ENCODE measurements at places on chromosomes 3 and 15.
A peak's percentile ranks its signal among the peaks of the same experiment; 100 is the strongest.

- DNase-seq, result no peak
Observed at GRCh38 chr3:172782235-172782634, 31.7 kb downstream of the ECT2 start.

DNA sequence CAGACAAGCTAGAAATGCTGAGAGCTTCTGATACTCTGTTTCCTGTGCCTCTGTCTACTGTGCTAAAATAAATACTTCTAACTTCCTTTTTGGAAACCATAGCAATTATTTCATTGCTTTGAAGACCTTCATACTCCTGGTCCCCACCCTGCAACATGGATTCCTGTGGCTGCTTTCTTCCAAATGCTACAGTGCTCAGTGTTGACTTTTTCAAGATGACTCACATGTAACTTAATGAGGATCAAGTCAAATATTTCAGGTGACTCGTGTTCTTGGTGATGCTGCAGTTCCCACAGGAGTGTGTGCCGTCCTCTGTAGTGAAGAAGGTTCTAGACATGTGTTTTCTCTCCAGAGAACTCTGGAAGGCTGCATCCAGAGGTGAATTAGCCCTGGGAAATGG is 288.6 kb downstream of the CLSTN2 start:
- peak; percentile 62 for DNase-seq

GRCh38 chr15:92683511-92683834 is 27.9 kb upstream of the FAM174B start:
- DNase-seq, result peak; percentile 13

GRCh38 chr3:38630606-38631005 is 18.9 kb downstream of the SCN5A start:
- no peak for DNase-seq

GRCh38 chr3:181985386-181985785 is 273.7 kb downstream of the SOX2 start:
- no peak for DNase-seq

DNA sequence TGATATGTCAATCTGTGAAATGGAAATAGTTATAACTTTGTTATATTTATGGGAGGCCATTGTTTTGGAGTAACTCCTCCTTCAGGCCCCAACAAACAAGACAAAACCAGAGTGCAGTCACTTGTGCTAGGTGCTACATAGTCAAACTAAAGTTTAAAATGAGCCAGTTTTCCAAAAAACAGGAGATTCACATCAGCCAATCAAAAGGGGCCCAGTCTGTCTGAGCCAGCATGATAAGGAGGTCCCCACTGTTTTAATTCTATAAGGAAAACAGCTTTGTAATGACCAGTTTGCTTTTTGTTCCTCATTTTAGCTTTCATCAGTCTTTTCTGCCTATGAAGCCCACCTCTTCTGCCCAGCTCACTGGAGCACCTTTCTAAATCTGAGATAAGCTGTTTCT is 94.7 kb upstream of the SLC7A14 start:
- no peak for DNase-seq

DNA sequence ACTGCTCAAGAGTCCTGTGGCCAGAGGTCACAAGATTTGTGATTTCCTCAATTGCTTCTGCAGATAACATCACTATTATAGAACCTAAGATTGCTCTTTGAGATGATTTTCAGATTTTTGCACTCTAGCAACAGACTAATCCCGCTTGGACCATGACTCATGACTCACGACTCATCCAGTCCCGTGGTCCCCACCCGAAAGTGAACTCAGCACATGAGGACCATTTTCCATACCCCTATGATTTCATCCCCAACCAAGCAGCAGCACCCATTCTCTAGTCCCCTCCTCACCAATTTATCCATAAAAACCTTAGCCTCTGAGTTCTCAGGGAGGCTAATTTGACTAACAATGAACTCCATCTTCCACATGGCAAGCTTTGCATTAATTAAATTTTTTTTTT is 106.3 kb upstream of the ALCAM start:
- no peak for DNase-seq

DNA sequence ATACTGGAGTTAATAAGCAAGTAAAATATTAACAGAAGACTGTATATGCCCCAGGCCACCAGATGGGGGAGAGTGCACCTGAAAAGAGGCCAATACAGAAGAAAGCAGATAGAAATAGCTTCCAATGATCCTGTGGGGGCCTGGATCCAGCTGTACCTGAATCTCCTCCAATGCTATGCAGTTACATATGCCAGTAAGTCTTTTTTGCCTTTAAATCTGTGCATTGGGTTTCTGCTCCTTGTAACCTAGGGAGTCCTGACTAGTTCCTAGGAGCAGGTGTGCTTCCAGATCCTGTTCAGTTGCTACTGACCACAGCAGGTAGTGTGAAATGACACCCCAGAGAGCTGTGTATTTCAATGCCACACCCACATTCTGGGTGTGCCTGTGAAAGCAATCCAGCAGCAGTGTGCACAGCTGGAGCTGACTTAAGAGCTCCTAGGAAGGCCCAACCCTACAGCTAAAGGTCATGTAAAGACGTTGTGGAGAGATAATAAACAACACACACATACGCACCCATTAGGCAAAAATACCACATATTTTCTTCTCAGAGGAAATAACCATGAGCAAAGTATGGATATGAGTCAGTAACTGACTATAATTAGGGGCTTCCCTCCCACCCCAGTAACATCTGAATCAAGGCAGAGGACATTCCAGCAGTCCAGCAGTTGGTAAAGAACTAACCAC is 62.2 kb upstream of the AKAP13 start:
- DNase-seq, result peak; percentile 92

GRCh38 chr3:143054011-143054410 is 52.6 kb downstream of the U2SURP start:
- no peak for DNase-seq

DNA sequence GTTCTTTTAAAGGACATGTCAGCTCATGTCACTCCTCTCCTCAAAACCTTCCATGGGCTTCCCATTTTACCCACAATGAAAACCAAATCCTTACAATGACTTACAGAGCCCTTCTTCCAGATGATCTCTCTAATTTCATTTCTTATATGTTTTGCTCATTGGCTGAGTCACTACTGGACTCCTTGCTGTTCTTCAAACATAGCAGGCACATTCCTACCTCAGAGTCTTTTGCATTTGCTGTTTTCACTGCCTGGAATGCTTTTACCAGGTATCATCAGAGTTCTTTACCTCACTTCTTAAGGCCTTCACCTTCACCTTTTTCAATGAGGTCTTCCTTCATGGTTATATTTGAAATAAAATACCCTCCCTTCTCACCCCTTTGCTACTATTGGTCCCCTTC is 57.3 kb downstream of the NECTIN3 start:
- DNase-seq, result peak; percentile 6

GRCh38 chr3:197226179-197226578 is 72.2 kb downstream of the DLG1 start:
- DNase-seq, result peak; percentile 29

- DNase-seq, result peak; percentile 78
Observed at GRCh38 chr3:62727536-62727935, 147.7 kb downstream of the CADPS start.

DNA sequence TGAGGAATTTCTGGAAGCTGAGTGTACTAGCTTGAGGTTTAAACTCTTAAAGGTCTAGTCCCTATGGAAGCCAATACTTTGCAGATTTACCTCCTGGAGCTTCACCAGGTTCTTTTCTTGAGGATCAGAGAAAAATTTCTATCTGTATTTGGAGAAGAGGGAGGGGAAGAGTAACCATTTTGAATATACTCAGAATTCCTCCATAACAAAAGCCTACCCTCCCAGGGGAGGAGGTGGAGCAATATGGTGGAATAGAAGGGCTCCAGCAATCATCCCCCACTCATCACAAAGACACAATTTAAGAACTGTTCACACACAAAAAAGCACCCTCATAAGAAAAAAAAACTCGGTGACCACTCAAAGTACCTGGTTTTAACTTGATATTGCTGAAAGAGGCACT is 36.0 kb upstream of the PEX5L start:
- no peak for DNase-seq

DNA sequence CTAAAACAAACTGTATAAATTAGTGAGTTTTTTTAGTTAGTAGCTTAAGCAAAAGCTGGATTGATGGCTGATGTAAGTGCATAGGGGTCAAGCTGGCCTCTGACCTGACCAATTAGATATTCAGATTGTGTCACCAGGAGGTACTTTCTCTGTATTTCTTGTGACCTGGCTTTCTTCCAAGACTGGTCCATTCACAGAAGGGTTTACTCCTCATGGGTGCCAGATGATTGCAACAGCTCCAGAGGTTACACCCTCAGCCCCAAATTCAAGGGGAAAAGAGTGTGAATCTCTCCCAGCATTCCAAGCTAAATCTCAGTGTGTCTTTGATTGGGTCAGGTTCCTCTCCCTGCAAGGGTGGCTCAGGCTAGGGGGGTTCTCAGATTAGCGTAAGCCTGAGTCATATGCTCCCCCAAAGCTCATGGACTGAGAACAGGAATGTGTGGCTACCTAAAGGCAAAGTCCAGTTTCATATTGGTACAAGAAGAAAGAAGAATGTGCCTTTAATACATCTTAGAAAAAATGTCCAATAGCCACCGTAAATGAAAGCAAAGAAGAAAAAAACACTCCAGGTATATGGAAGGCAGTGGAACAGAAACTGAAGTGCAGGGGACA is 16.5 kb downstream of the PML start:
- peak; percentile 16 for DNase-seq

GRCh38 chr3:53775834-53776251 is 70.4 kb downstream of the CHDH start:
- DNase-seq, result peak; percentile 43

DNA sequence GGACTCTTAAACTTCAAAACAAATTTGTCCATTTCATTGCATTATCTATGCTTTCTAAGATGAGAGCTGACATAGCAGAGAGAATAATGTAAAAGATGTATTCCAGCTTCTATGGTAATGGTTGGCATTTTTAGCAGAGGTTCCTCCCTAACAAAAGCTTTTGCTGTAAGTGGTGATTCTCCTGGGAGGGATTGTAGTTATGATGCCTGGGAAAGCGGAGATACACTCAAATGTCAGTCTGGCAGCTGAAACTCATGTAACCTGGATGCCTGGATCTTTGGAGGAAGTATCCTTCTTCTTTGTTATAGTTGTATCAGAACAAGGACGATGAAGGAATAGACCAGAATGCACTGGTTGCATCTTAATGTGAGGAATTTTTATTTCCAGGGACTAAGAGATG is 7.5 kb downstream of the CHL1 start:
- DNase-seq, result no peak

GRCh38 chr3:70530626-70531025 is 218.2 kb upstream of the MDFIC2 start:
- no peak for DNase-seq

- peak; percentile 61 for DNase-seq
Observed at GRCh38 chr3:162142511-162142910, 645.9 kb downstream of the OTOL1 start.

GRCh38 chr3:65936908-65937638 is 101.6 kb downstream of the MAGI1 start:
- no peak for DNase-seq

- peak; percentile 4 for DNase-seq
Observed at GRCh38 chr3:113565555-113565954, 33.2 kb downstream of the SIDT1 start.

DNA sequence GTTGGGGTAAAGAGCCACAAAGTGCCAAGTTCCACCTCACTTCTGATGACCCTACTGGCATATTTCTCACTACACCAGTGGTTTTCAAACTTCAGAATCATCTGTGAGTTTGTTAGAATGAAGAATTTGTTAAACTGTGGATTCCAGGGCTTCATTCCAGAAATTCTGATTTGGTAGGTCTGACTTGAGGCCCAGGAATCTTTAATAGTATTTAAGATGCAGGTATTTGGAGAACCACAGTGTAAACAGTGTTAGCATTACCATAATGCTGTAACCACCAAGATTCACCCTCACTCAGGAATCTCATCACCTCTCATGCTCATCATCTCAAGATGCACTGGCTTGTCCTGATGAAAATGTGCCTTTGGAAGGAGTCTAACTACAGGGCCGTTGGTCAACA is 6.0 kb downstream of the KCNMB3 start:
- DNase-seq, result peak; percentile 55

GRCh38 chr3:40104441-40104840 is 205.1 kb upstream of the EIF1B start:
- no peak for DNase-seq

DNA sequence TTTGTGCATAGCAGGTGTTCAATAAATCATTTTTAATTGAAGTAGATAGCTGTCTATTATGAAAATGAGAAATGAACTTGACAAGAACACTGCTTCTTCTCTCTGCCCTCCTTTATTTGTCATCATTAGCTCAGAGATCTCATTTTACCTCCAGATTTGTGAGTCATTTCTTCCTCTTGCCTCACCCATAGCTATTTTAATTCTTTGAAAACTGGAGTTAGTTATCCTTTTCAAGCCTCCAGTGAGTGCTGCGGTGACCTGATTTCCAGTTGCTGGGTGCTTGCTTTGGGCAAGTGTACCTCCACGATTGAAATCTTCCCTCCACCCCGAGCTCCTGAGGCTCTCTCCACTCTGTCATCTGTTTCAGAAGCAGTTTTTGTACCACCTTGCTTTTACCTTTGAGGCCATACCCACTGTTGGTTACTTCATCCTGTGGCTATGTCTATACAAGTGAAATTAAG is 114.6 kb downstream of the NFKBIZ start:
- peak; percentile 63 for DNase-seq

DNA sequence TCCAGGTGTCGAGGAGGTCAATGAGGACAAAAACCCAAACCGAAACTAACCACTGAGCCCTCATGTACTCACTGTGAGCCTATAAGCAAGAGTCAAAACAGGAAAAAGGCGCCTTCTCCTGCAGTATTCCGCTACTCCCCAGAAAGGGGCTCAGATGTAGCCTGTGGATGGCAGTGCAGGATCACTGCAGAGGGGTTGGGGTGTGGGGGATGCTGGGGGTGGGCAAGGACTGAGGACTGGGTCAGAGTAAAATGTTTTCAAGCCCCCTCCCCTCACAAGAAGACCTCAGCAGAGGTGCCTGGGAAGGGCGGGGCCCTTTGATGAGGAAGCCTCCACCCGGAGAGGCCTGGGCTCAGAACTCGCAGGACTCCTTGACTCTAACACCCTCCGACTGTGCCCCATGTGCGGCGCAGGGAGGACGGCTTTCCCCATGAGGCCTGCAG is 170.1 kb downstream of the OSBPL10 start:
- DNase-seq, result no peak

DNA sequence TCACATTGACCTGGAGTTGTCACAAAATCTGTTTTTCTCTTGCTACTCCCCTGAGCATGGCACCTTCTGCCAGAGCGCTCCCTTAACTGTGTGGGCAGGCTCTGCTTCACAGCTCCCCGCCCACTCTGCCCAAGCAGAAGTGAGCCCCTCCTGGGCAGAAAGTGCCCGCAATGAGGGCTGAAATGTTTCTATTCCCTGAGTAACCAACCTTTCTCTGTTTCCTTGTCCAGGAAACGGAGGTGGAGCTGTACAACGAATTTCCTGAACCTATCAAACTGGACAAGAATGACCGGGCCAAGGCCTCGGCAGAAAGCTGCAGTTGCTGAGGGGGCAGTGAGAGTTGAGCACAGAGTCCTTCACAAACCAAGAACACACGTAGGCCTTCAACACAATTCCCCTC is 66.3 kb upstream of the ACAD9 start:
- no peak for DNase-seq

GRCh38 chr3:30988769-30989168 is 94.3 kb upstream of the GADL1 start:
- peak; percentile 5 for DNase-seq

- DNase-seq, result no peak
Observed at GRCh38 chr15:56207092-56207491, 36.6 kb downstream of the RFX7 start.

GRCh38 chr15:74613953-74614743 is 1.5 kb upstream of the CLK3 start:
- no peak for DNase-seq

Data from fibroblast of upper back skin (primary cell).